NCI-H748 treated with DMSO at 0.1 percent for 48 hours (cell line): ENCODE measurements at places on chromosomes 6 and 20.

- DNase-seq = no peak
Measured at GRCh38 chr6:40978687-40979289, 60.2 kb downstream of the UNC5CL start.

DNA sequence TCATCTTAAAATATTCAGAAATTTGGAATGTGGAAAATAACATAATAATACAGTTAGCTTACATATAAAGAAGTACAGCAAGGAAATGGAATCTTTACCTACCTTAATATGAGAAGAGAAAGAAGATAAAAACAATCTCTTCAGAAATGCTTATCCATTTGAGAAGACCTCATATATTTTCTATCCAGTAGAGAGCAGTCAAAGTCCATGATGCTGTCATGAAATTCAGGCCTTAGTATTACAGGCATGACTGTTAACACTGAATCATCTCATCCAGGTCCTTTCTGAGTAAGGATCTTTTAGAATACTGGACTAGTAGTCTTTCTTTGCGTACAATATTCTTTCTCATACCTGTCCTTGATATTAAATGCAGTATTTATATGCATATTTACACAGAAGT is 713.4 kb downstream of the CD109 start:
- no peak for DNase-seq

DNA sequence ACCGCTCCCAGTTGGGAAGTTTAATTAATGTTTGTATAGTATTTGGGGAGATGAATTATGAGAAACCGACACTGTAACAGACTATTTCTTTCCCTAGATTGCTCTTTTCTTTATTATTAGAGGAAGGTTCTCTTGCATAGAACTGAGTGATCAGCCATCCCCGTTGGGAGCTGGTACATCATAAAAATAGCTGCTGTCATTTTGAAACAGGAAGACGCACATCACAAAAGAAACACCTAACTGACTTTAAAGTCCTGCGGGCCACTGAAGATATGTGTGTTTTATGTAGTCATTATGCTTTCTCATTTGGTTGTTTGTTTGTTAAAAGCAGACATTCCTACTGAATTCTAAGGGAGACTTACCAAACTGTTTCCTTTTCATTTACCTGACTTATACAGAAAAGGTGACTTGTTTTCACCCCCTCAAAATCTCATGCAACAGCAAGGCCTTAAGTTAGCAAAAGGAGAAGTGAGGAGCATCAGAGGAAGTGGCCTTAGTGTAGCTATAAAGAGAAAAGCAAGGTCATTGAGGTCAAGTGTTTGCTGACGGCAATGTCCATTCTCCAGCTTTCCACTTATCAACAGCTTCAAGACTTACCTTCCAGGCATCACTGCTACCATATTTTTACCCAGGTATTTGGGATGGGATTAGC is 91.0 kb downstream of the PKHD1 start:
- no peak for DNase-seq

DNA sequence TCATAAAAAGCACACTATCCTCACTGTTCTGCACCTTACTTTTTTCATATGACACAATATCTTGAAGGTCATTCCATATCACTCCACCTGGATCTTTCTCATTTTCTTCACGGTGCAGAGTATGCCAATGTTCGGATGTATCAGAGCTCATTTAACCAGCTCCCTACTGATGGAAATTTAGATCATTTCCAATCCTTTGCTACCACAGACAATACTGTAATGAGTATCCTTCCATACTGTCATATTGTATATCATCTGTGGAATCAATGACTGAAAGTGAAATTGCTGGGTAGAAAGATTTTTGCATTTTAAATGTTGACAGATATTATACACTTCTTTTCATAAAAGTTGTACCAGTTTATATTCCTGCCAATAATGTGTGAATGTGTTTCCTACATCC is 2.2 kb upstream of the RAB44 start:
- DNase-seq = no peak

DNA sequence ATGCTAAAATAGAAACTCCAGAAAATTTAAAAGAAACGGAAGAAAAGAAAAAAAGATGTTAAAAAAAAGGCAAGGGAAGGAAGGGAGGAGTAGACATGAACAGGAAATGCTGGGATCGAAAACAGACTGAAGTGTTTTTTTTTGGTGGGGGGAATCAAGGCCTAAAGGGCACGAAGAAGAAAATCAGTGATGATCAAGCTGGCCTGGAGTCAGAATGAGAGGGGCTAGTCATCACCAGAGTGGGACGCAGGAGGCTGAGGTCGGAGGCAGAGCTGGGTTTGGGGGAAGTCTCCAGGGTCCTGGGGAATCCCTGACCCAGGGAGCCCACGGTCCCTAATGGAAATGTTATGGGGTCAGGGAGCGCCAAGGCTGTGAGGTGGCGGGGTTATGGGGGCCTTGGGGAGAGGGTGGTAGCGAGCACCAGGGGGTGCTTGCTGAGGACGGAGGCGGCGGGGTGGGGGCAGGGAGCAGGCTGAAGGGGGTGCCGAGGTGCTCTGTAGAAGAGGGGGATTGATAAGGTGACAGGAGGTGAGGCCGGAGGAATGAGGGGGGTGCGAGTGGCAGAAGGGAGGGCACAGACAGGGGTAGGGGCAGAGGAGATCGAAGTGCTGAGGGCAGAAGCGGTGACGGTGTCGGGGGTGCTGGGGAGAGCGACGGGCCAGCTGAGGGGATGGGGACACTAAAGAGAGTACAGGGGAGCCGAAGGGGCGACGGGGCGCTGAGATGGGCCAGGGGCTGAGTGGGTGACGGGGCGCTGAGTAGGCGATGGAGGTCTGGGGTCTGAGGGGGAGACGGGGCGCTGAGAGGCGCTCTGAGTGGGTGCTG is 684 bp downstream of the ZNFX1 start:
- no peak for DNase-seq
